ENCODE measurements at places on chromosomes 7 and 10.

- DNase-seq: no peak
Measured at GRCh38 chr10:112454910-112455779, 8.1 kb downstream of the VTI1A start.

- DNase-seq: no peak
Measured at GRCh38 chr7:131335639-131336381, 8.1 kb downstream of the MKLN1 start.

GRCh38 chr10:116490028-116490662 is 55.6 kb upstream of the PNLIP start:
- no peak for DNase-seq

DNA sequence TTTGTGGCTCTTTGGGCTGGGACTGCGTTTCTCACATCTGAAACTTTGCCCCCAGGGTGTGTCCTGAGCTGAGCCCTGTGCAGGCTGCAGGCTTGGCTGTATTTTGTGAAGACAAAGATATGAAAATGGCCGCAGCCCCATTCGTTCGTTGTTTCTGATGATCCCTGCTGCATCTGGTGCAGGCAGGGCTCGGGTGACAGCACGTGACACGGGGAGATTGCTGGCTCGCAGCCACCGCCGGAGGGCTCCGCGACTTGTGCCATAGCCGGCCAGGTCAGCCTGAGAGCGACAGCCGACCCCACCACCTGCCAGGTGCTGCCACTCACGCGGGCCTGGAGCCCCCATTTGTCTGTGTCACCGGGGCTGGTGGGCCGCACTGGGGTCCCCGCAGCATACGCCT is 81.3 kb downstream of the ZRANB1 start:
- DNase-seq: no peak

- DNase-seq: no peak
Measured at GRCh38 chr7:47634273-47634672, 52.4 kb upstream of the TNS3 start.

DNA sequence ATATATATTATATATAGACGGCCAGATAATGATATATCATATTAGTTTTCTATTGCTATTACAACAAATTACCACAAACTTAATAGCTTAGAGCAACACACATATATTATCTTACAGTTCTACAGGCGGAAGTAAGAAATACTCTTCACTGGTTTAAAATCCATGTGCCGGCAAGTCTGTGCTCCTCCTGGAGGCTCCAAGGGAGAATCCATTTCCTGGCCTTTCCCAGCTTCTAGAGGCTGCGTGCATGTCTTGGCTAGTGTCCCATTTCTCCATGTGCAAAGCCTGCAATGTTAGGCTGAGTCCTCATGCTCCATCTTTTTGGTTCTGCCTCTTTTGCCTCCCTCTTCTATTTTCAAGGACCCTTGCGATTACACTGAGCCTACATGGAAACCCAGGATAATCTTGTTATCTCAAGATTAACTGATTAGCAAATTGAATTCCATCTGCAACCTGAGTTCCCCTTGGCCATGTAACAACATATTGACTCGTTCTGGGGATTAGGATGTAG is 23.9 kb upstream of the PNLIPRP3 start:
- DNase-seq: no peak

GRCh38 chr7:112290065-112290464 is 83.6 kb downstream of the ZNF277 start:
- no peak for DNase-seq

- no peak for DNase-seq
Measured at GRCh38 chr7:155254018-155254417, 43.7 kb upstream of the INSIG1 start.

GRCh38 chr7:22447762-22448161 is 52.2 kb downstream of the STEAP1B start:
- DNase-seq: no peak

DNA sequence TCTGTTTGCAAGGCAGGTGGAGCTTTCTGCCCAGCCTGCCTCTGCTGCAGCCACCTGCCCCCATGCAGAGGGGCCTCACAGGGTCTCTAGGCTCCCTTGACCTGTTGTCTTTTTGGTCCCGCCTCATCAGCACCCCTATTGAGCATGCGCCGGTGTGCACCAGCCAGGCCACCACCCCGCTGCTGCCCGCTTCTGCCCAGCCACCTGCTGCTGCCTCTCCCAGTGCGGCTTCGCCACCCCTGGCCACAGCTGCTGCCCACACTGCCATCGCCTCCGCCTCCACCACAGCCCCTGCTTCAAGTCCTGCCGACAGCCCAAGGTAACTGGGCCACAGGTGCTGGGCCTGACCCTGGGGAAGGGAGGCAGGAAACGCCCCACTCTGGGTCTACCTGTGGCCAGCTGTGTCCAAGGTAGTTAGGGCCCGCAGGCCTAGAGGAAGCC is 38.1 kb downstream of the LDB3 start:
- DNase-seq: no peak

- DNase-seq: no peak
Measured at GRCh38 chr7:157508477-157508881, 171.7 kb downstream of the DNAJB6 start.

DNA sequence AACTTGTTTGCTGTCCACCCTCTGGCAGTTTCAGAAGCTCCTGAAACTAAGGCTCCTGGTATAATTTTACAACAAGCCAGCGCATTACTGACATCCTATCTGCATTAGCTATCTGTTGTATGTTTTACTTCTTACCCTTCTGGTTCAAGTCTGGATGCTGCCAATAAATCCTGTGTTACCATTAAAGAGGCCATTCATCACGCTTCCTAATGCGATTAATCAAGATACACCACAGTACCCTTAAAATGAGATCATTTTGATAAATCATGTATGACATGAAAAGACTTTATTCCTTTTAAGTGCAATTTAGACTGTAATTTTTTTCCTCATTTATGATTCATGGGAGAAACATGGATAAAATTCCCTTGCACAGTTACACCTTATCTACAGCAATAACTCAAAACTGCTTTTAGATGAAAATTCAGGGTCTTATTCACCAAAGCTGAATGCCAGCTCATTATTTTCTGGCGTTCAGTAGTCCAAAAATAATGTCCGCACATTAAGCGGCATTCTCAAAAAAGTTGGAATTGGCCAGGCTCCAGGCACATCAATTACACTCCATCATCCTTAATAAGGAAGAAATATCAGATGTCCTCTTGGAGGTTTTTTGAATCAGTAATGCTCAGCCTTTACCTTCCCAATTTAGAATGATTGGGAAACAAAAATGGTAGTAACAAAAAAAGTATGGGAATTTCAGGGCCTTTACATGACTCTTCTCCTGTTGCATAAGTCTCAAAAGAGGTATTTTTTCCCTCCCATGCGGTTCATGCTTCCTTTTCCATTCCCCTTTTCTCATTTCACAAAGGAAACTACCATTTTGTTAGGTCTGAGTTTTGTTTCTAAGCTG is 878.5 kb downstream of the LRMDA start:
- no peak for DNase-seq

- DNase-seq: peak; percentile 91
Measured at GRCh38 chr10:23053036-23053435, 42.3 kb upstream of the MSRB2 start.

DNA sequence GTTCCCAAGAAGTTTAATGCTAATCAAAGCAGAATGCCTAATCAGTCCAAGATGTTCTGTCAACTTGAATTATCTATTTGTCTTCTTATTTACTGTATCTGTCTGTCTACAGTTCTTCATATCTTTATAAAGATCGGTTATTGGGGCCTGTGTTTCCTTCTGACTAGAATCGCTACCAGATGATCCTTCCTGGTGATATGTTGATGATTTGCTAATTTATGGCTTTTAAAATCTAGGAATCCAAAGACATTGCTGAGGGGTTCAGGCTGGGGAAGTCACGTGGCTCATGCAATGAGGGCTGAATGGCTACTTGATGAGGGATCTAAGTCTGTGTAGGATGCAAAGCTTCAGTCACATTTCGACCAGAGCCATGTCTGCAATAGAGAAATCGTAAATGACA is 536.3 kb downstream of the KCNMA1 start:
- DNase-seq: no peak

GRCh38 chr7:47292832-47293309 is 289.0 kb downstream of the TNS3 start:
- DNase-seq: no peak

- peak; percentile 62 for DNase-seq
Measured at GRCh38 chr10:61897671-61898434, 3.6 kb upstream of the ARID5B start.

DNA sequence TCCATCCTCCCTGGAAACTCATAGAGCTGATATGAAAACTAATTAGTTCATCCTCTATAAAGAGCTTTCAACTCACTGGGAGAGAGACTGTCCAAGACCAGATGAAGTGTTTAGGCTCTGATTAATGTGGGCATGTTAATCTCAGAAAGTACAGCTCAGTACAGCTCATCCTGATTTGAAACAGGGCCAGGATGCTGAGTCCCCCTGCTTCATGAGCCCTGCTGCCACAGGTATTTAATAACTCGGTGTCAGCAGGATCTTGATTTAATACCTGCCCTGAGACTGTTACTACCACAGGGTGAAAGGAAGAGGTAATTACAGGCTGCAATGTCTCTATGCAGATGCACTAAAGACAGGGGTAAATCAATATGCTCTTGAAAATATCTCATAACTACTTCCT is 10.8 kb downstream of the LMOD2 start:
- no peak for DNase-seq

- no peak for DNase-seq
Measured at GRCh38 chr10:44752451-44753441, 158.4 kb upstream of the TMEM72 start.

- DNase-seq: no peak
Measured at GRCh38 chr10:112954974-112955581, 5.0 kb downstream of the TCF7L2 start.

GRCh38 chr7:96300502-96300901 is 21.4 kb downstream of the SLC25A13 start:
- no peak for DNase-seq

GRCh38 chr7:112116894-112117293 is 89.3 kb downstream of the DOCK4 start:
- no peak for DNase-seq

- DNase-seq: no peak
Measured at GRCh38 chr10:535051-535450, 154.4 kb downstream of the DIP2C start.

GRCh38 chr7:109276348-109276747 is 706.7 kb downstream of the DNAJB9 start:
- DNase-seq: no peak

DNA sequence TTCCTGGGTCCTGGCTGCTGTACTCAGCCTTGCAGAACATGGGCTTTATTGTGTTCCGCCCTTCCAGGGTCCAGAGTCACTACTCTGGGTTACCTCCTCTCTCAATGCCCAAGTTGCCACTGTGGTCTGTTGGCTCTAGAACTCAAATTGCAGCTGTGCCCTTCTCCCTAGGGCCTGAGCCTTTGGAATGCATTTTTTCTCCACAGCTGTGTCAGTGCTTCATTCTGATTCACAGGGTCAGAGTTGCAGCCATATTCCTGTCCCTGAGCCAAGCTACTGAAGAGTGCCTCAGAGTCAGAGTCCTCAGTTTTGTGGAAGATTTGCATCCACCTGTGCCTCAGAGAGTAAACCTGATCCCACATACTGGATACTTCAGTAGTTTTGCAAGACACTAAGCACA is 167.5 kb downstream of the ITGB1 start:
- DNase-seq: no peak

All from islet precursor cell (in vitro differentiated cells).